GM19239 (cell line): ENCODE measurements at places on chromosomes 11 and 22.

DNA sequence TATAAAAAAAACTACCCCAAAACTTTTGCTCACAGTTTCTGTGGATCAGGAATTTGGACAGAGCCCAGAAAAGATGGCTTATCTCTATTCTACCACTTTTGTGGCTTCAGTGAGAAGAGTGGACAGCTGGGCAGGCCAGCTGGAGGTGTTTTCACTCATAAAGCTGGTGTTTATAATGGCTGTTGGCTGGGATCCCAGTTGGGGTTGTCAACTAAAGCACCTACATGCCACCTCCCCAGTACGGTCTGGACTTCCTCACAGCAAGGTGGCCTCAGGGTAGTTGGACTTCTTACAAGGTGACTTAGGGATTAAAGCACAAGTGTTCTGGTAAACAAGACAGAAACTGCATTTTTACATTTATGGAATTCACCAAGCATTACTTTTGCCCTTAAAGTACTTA, 171.0 kb downstream of the NELL1 start:
- DNase-seq, result no peak

DNA sequence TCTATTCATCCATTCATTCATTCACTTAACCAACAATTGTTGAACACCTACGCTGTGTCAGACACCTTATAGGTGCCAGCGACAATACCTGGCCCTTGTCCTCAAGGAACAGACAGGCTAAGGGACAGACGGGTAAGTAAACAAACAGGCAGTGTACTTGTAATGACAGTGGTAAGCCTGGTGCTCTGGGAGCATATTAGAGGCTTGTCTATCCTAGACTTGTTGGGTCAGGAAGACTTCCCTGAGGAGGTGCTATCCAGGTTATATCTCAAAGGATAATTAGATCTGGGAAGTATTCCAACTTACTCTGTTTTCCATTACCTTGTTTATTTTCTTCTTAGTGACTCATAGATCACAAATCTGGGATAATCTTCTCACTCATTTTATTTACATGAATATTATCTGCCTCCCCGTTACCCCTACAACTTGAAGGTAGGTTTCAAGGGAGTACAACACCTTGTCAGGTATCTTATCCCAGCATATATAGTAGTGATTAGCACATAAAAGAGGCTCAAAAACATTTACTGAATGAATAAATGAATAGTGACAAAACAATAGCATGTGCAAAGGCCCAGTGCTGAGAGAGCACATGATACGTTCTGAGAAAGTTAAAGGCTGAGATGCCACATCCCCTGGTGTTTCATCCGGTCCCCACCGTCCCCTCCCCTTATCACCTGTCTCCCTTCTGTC, 75.3 kb upstream of the NCAM1 start:
- no peak for DNase-seq

- no peak for DNase-seq
These were observed 1280.4 kb downstream of the TBC1D22A start for GRCh38 chr22:48042621-48043395.

GRCh38 chr11:9774591-9775397, 110.9 kb downstream of the SWAP70 start:
- DNase-seq, result no peak

DNA sequence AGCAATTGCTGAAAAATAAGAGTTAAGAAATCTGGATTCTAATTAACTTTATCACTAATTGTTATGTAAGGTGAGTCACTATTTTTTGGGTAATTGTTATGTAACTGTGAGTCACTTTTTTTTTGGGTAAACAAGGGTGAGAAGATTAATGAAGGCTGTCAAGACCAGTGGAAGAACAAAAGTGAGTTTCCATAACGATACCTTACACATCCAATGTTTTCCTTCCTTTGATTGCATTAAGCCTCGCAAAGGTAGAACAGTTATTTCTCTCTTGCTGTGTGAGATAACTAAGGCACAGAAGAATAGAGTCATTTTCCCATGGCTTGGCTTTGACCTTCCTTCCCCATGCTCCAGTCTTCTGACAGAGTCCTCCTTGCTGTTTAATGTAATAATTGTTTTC, 374.7 kb downstream of the DDX10 start:
- DNase-seq, result no peak
